ENCODE measurements at places on chromosomes 2 and 18.

- H3K4me3 ChIP-seq = no peak overlapping the region
- H3K36me3 ChIP-seq = no peaks in the 10 kb centered on the region
- H3K27me3 ChIP-seq = no peaks in the 10 kb centered on the region
- H3K4me1 ChIP-seq = no peaks in the 10 kb centered on the region
- no peak for DNase-seq
- H3K27ac ChIP-seq = no peak overlapping the region
Observed at GRCh38 chr2:177064422-177064821, 148.2 kb upstream of the HNRNPA3 start.

GRCh38 chr2:81644189-81644588, 1339.6 kb upstream of the LRRTM1 start:
- no peak overlapping the region for H3K4me3 ChIP-seq
- no peak overlapping the region for H3K27ac ChIP-seq
- H3K4me1 ChIP-seq = no peaks in the 10 kb centered on the region
- H3K27me3 ChIP-seq = no peaks in the 10 kb centered on the region
- no peak for DNase-seq

DNA sequence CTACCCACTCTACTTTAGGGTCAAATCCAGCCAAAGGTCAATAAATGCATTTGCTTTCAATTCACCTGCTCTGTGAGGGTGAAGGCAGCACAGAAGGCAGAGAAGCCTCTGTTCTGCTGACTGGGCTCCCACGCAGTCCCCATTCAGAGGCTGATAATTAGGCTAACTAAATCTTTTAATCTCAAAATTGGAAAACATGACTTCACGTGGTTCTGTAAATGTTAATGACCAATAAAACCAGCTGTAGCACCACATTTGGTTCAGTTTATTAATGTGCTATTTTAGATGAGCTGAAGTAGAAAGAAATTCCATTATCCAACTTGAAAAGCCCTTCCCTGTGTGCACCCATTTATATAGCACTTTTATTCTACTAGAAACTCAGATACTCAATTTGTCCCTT, 310.6 kb downstream of the C1D start:
- no peaks in the 10 kb centered on the region for H3K36me3 ChIP-seq
- no peaks in the 10 kb centered on the region for H3K4me1 ChIP-seq
- no peak overlapping the region for H3K27ac ChIP-seq

DNA sequence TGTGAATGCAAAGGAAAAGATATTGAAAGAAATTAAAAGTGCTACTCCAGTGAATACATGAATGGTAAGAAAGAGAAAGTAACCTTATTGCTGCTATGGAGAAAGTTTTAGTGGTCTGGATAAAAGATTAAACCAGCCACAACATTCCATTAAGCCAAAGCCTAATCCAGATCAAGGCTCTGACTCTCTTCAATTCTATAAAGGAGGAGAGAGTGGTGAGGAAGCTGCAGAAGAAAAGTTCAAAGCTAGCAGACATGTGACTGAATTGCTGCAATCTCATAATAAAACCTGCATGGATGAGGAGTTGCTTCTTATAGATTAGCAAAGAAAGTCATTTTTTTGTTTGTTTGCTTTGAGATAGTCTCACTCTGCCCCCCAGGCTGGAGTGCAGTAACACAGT, 130.2 kb downstream of the DNAH6 start:
- no peak for DNase-seq
- H3K27ac ChIP-seq = no peak overlapping the region
- no peak overlapping the region for H3K4me3 ChIP-seq

- no peaks in the 10 kb centered on the region for H3K36me3 ChIP-seq
- H3K27ac ChIP-seq = no peak overlapping the region
- H3K27me3 ChIP-seq = no peaks in the 10 kb centered on the region
- no peak overlapping the region for H3K4me3 ChIP-seq
- no peak for DNase-seq
- H3K4me1 ChIP-seq = peaks cover 29% of the 10 kb centered on the region
Observed at GRCh38 chr2:128374001-128374710, 55.5 kb upstream of the HS6ST1 start.
